Suprapubic skin (tissue), 4 donors: ENCODE measurements at places on chromosomes 6 and 20. TPM values are rescaled to one million over a fixed set of nuclear protein-coding genes. Genes with fewer than 3 reads are reported as not detected.

Gene FRS3
- 3.7 TPM for total RNA-seq

DNA sequence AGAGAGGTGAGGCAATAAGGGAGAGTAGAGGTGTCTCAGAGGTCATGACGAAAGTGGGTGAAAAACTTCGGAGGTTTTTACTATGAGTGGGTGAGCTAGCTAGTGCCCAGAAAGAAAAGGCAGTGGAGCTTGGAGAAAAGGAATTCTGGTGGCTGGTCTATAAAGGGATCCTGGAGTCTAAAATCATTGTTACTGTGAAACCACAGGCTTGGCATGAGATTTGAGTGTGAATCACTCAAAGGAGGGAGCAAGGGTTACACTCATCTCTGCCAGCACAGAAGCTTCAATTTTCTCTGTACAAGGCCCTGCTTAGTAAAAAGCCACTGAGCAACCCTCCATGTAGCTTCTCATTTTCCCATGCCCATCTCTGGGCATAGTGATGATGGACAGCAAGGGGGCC lies 47.5 kb downstream of the CD83 start:
- no peak overlapping the region for H3K4me3 ChIP-seq
- no peaks in the 10 kb centered on the region for H3K36me3 ChIP-seq
- no peaks in the 10 kb centered on the region for H3K27me3 ChIP-seq
- no peaks in the 10 kb centered on the region for H3K4me1 ChIP-seq

Gene ARMH2
- not detected for total RNA-seq

Gene DEFB124
- total RNA-seq = not detected

Gene LIN28B
- total RNA-seq = not detected

DNA sequence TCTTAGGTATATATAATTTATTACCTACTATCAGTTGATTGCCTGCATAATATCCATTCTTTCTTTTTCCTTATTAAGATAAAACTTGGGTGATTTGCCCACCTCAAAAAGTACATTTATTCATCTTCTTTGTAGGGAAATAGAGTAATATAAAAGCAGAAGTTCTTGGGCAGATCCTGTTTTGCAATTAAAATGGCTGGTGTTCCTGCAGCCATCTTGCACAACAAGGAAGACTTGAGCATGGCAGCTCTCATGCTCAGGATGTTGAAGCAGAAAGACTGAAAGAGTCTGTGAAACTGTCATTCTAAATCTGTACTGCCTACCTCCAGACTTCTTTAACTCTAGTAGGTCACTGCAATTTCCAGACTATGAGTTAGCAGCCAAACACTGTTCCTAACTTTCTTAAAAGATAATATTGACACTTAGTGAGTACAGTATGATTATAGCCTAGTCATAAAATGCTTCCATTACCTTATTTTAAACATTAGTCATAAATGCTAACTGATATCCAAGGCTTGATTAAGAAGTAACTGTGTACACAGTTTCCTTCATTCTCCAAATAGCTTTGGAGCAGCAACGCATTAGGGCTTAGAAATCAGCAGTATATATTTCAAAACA lies 24.6 kb upstream of the HTR1B start:
- H3K27ac ChIP-seq = no peak overlapping the region
- H3K4me1 ChIP-seq = no peaks in the 10 kb centered on the region
- no peak overlapping the region for H3K4me3 ChIP-seq
- no peak for DNase-seq

GRCh38 chr20:20752712-20753111 lies 40.3 kb upstream of the RALGAPA2 start:
- no peaks in the 10 kb centered on the region for H3K36me3 ChIP-seq
- no peak overlapping the region for H3K4me3 ChIP-seq
- peak overlapping the region; percentile 37 for H3K27ac ChIP-seq
- no peak for DNase-seq

- DNase-seq = no peak
- H3K36me3 ChIP-seq = peaks cover 11% of the 10 kb centered on the region
- H3K4me1 ChIP-seq = no peaks in the 10 kb centered on the region
- H3K4me3 ChIP-seq = no peak overlapping the region
Measured at GRCh38 chr6:88823998-88824397, 139.4 kb downstream of the RNGTT start.

- no peak overlapping the region for H3K4me3 ChIP-seq
- H3K4me1 ChIP-seq = peaks cover 32% of the 10 kb centered on the region
Measured at GRCh38 chr20:49851231-49851705, 38.6 kb downstream of the SLC9A8 start.

GRCh38 chr6:87932361-87932760 lies 115.3 kb upstream of the SPACA1 start:
- H3K27ac ChIP-seq = no peak overlapping the region
- no peaks in the 10 kb centered on the region for H3K4me1 ChIP-seq
- no peaks in the 10 kb centered on the region for H3K27me3 ChIP-seq
- DNase-seq = no peak
- H3K36me3 ChIP-seq = no peaks in the 10 kb centered on the region

GRCh38 chr20:51315390-51315789 lies 227.1 kb downstream of the NFATC2 start:
- no peaks in the 10 kb centered on the region for H3K27me3 ChIP-seq
- no peak for DNase-seq
- no peak overlapping the region for H3K4me3 ChIP-seq
- H3K4me1 ChIP-seq = peaks cover 6% of the 10 kb centered on the region
- no peaks in the 10 kb centered on the region for H3K36me3 ChIP-seq
- H3K27ac ChIP-seq = no peak overlapping the region

DNA sequence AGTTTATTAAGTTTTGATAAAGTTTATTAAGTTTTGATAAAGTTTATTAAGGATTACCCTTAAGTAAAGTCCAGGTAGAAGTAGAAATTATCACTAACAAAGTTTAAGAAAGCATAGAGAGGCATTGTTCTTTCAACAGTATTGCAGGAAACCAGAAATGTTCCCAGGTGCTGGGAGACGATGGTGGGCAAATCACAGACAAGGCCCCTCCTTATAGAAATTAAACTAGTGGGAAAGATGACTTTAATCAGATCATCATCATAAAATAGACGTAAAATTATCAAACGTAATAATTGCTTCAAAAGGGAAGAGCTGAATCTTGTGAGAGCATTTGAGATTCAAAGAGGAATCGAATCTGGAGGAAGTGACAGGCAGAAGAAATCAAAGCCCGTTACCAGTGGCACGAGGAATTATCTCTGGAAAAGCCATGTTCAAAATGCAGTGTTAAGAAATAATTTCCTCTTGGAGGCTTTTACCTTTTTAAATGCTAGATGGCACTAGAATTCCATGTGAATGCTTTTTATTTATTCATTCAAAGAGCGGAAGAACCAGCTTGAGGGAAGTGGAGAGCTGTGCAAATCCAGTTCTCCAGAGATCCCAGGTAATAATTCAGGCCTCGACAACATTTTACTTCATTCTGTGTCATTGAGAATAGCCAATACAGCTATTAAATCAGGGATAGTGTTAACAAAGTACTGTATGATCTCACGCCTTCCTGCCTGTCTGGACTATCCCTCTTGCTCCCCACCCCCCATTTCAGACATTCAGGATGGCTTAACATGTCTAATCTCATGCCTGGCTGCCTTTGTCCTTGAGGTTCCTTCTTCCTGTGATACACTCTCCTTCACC lies 1.0 kb upstream of the APMAP start:
- H3K27ac ChIP-seq = peak overlapping the region; percentile 97
- H3K36me3 ChIP-seq = no peaks in the 10 kb centered on the region
- H3K4me1 ChIP-seq = peaks cover 69% of the 10 kb centered on the region
- no peaks in the 10 kb centered on the region for H3K27me3 ChIP-seq
- peak; percentile 62 for DNase-seq

GRCh38 chr20:51440589-51440988 lies 101.9 kb downstream of the NFATC2 start:
- no peak for DNase-seq
- no peak overlapping the region for H3K4me3 ChIP-seq
- H3K36me3 ChIP-seq = no peaks in the 10 kb centered on the region
- H3K27me3 ChIP-seq = no peaks in the 10 kb centered on the region
- no peak overlapping the region for H3K27ac ChIP-seq

Gene YTHDF1
- 40.6 TPM for total RNA-seq

DNA sequence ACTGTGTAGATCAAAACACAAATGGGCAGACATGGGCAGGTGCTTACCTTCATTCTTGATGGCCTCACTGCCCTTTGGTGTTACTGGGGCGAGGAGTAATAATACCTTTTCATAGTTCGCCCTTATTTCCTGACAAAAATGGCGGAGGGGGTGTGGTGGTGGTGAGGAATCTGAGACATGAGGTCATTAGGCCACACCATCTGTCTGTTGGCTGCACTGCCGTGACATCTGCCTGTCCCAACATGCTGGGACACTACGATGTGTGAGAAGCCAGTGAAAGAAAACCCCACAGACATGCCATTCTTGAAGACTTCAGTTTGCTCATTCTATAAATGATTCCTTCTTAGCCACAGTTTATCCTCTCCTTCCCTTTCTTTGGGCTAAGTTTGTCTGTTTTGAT lies 13.4 kb upstream of the MAPRE1 start:
- H3K27me3 ChIP-seq = no peaks in the 10 kb centered on the region
- peak overlapping the region; percentile 52 for H3K27ac ChIP-seq
- H3K4me1 ChIP-seq = peaks cover 17% of the 10 kb centered on the region
- DNase-seq = no peak

DNA sequence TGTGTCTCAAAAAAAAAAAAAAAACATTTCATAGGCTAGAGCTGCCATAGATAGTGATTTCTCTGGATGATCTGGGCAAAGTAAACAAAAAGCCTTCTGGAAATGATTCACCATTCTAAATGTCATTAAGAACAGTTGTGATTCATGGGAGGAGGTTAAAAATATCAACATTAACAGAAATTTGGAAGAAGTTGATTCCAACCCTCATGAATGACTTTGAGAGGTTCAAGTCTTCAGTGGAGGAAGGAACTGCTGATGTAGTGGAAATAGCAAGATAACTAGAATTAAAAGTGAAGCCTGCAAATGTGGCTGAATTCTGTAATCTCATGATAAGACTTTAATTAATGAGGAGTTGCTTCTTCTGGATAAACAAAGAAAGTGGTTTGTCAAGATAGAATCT lies 26.8 kb upstream of the MMP24 start:
- no peaks in the 10 kb centered on the region for H3K27me3 ChIP-seq
- H3K4me1 ChIP-seq = no peaks in the 10 kb centered on the region
- no peak overlapping the region for H3K4me3 ChIP-seq
- DNase-seq = no peak
- no peaks in the 10 kb centered on the region for H3K36me3 ChIP-seq

GRCh38 chr6:152356662-152357061 lies 280.5 kb downstream of the SYNE1 start:
- H3K4me1 ChIP-seq = no peaks in the 10 kb centered on the region
- no peak for DNase-seq
- no peak overlapping the region for H3K4me3 ChIP-seq

DNA sequence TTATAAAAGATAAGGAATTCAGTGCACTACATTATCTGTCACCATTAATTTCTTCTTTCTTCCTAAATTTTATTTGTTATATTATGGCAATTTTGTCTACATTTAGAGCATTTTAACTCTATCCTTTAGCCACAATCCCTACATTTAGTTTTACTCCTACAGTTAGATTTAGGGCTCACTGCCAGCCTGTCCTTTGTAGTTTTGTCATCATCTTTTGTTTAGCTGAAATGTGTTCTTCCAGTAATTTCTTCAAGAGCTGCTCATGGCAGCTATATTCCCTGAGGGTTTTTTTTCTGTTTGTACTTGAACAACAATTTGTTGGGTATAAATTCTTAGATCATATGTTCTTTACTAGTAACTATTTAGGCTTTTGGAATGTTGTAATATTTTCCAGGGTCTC lies 72.7 kb upstream of the B3GAT2 start:
- H3K4me3 ChIP-seq = no peak overlapping the region
- H3K36me3 ChIP-seq = no peaks in the 10 kb centered on the region
- H3K27me3 ChIP-seq = no peaks in the 10 kb centered on the region
- no peaks in the 10 kb centered on the region for H3K4me1 ChIP-seq
- DNase-seq = no peak

GRCh38 chr6:143513410-143513809 lies 1.9 kb upstream of the FUCA2 start:
- no peak for DNase-seq
- H3K27me3 ChIP-seq = no peaks in the 10 kb centered on the region
- no peak overlapping the region for H3K4me3 ChIP-seq
- H3K4me1 ChIP-seq = peaks cover 35% of the 10 kb centered on the region
- no peaks in the 10 kb centered on the region for H3K36me3 ChIP-seq
- no peak overlapping the region for H3K27ac ChIP-seq

Gene ECT2L
- 0.13 TPM for total RNA-seq

Gene OR2B6
- total RNA-seq = not detected

Gene ENPP5
- total RNA-seq = 0.98 TPM

Gene EPHA7
- total RNA-seq = 0.76 TPM

Gene SLC44A4
- total RNA-seq = 7.4 TPM

DNA sequence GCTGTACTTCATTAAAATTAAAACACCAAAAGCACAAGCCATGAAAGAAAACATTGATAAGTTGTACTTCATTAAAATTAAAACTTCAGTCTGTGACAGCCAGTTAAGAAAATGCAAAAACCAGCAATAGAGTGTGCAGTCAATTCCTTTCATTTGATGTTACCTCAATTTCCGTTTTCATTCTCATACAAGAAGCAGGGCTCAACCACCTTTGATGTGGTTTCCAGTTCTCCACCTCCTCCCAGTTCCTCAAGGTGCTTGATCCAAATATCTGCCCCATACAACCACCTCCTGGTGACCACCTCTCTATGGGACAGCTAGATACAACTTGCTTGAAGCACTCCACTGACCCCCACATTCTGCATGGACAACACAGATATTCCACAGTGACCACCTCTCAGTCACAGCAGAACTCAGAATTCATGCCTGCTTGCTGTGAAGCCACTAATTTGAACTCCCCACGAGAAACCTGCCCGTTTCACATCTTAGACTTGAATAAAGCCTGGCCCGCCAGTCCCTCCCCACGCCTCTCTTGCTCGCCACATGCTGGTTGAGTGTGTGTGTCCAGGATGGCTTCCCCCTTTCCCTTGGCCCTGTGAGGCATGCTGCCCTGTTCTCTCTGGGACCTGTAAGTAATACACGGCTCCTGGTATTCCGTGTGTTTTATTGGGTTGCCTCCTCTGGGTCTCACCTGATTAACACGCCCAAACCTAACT lies 66.1 kb downstream of the FAM50B start:
- peak overlapping the region; percentile 45 for H3K27ac ChIP-seq
- peaks cover 46% of the 10 kb centered on the region for H3K4me1 ChIP-seq
- no peak for DNase-seq
- H3K27me3 ChIP-seq = no peaks in the 10 kb centered on the region
- H3K36me3 ChIP-seq = no peaks in the 10 kb centered on the region
- no peak overlapping the region for H3K4me3 ChIP-seq

DNA sequence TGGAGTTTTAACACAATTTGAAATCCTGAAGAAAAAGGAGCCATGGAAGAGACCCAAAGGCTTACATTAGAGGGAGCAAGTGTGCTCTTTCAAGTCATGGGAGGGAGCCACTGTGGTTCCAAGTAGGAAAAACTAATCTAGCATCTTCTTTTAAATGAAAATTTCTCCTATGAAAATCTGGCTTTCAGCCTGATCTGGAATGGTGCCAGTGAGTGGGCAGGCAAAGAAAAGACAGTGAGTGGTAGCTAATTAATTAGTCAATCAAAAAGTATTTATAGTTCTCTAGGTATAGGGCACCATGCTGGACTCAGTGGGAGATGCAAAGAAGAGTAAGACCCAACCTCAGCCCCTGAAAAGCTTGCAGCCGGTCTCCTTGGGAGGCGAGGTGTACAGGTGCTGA lies 21.9 kb downstream of the CAP2 start:
- no peaks in the 10 kb centered on the region for H3K36me3 ChIP-seq
- no peaks in the 10 kb centered on the region for H3K27me3 ChIP-seq
- no peak for DNase-seq
- no peak overlapping the region for H3K4me3 ChIP-seq

Gene IP6K3
- 0.83 TPM for total RNA-seq

Gene PPP1R16B
- total RNA-seq = 2.0 TPM

- H3K27ac ChIP-seq = peak overlapping the region; percentile 48
- H3K4me3 ChIP-seq = no peak overlapping the region
- no peaks in the 10 kb centered on the region for H3K36me3 ChIP-seq
- DNase-seq = no peak
Measured at GRCh38 chr6:139325686-139326085, 33.9 kb upstream of the TXLNB start.
